Ascending aorta (tissue), 2 donors: ENCODE measurements at places on chromosomes 6 and 20.
A peak's percentile ranks its signal among the peaks of the same experiment; 100 is the strongest.

DNA sequence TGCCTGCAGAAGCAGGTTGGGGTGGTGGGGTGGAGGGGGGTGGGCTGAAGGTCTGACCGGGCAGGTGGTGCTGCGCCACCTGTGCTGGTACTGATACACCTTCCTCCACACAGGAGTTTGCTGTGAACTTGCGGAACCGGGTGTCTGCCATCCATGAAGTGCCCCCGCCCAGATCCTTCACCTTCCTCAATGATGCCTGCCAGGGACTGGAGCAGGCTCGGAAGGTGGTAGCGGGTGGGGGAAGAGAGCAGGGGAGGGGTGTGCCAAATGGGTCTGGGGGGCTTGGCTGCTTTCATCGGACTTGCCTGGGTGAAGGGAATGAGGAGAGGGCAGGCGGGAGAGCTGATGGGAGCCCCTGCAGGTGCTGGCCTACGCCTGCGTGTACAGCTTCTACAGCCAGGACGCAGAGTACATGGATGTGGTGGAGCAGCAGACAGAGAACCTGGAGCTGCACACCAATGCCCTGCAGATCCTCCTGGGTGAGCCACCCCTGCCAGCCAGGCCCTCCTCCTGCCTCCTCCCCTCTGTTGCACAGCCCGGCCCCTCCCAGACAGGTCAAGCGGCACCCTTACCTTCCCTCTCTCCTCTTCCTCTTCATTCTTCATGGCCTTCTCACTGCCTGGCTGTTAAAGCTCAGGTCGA is 6.7 kb downstream of the DNPH1 start:
- DNase-seq = no peak

- no peak for DNase-seq
Measured at GRCh38 chr6:166572370-166573261, 13.9 kb downstream of the RAMACL start.

- no peak for DNase-seq
Measured at GRCh38 chr6:8888468-8888867, 453.1 kb upstream of the SLC35B3 start.

DNA sequence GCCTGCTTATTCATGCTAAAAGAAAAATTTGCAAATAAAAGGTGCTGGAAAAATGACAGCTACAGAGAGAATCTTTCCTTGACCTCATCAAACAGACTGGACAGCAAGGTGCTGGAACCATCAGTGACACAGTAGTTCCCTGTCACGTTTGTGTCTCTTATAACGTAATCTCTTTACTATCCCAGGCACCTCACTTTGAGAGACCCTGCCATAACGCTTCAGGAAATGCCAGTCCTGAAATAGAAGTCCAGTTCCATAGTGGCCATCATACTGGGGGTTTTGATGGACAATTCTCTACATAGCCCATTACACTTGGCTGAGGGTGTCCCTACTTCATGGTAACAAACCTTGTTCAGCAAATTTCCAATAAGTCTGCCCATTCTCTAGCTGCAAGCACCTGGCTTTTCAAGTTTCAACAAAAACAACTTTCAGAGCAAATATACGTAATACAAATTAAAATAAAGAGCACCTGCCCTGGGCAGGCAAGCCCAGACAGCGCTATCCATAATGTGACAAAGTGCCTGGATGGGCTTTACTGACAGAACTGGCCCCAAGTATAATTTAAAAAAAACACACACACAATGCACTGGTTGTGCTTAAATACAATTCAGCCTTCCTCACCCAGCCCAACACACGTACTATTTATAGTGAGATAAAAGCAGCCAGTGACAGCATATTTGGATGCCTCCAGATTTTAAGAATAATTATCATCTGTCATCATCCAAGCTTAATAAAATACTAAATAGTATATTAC is 38.7 kb downstream of the CNKSR3 start:
- DNase-seq = no peak

DNA sequence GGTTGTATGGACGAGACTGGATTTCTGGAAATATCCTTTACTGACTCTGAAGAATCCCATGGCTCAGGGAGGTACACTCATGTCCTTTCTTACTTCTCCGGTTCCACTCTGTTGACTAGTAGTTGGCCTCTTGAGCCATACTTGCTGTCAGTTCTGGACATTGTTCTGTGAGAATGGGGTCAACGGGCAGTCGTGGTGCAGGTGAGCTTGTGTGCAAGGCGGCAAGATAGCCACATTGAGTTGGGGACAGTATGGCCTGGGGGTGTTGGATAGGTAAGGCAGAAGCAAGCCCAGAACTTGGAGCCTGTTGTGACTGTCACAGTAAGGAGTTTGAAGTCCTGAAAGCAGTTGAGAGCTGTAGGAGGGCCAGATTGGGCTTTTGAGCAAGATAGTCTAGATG is 13.5 kb upstream of the SLC22A1 start:
- DNase-seq = no peak

GRCh38 chr6:42923666-42924065 is 5.6 kb upstream of the CNPY3 start:
- DNase-seq = no peak

DNA sequence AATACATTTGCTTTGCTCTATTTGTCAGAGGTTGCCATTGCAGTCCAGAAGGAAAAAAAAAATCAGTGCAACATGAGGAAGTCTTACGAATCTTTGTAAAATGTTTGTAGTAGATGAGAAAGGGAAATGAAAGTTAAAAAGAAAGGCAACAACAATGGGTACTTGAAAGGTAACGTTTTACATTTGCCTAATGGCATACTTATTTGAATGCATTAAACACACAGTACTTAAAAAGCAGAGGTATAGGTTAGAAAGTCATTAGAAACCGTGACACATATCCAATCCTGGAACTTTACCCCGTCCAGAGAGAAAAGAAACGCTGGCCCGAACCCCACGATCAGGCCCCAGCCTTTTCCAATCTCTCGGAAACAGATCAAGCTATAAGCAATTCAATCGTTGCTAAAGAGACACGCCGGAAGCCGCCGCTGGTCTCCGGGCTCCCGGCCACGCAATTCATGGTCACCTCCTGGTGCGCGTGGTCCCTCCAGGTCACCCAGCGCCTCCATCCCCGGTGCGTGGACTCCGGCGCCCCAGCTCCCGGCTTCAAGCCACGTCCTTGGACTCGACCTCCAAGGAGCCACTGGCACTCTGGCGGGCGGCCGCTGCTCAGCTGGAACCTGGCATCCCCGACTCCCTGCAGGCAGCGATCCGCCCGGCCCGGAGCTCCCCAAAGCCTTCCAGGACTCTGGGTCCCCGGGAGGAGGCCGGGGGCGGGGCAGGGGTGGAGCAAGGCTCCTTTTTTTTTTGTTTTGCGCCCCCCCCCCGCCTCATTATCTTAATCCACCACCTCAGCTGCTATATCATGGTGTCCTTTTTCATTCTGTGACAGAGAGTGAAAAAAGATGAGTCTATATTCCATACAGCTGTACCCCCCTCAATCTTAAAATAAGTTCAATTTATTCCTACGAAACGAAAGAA is at the start of gene SLC18B1:
Gene SLC18B1, minus strand, starts transcription at position 687 of the 918 bp plus-strand sequence. Its CDS starts 181 bp downstream, at position 506.
- peak; percentile 71 for DNase-seq
